ENCODE measurements at places on chromosomes 3 and 15.

DNA sequence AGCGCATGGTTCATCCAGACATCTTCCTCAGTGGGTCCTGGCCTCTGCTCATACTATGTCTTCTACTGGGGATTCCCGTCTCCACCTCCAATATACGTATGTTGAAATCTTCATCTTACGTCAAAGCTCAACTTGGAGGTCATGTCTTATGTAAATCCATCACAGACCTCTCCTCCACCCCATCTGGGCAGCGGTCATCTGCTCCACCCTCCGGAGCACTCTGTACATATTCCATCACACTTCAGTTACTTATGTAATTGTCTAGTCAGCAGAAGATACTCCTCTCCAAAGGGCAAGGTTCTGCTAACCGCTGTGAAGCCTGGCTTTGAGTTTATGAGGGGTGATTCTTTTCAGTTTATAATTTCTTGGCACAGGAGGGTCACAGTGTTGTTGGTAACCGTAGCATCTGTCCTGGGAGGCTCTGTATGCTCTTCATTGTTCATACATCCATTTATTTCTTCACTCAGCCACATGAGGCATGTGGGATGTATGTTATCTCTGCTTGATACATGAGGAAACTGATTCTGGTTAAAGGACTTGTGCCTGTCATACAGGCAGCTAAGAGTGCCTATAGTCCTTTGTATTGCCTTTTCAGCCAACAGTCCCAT, 22.1 kb downstream of the MAP2K1 start:
- DNase-seq: no peak

- no peak for DNase-seq
Measured at GRCh38 chr15:85563328-85563727, 182.9 kb downstream of the AKAP13 start.

GRCh38 chr15:89021224-89021623, 67.0 kb upstream of the ABHD2 start:
- DNase-seq: no peak

GRCh38 chr15:83208367-83208661, 691 bp upstream of the HDGFL3 start:
- no peak for DNase-seq

- DNase-seq: no peak
Measured at GRCh38 chr15:40471808-40472150, 995 bp downstream of the CHST14 start.

GRCh38 chr3:107061466-107061865, 315.8 kb upstream of the CCDC54 start:
- no peak for DNase-seq

DNA sequence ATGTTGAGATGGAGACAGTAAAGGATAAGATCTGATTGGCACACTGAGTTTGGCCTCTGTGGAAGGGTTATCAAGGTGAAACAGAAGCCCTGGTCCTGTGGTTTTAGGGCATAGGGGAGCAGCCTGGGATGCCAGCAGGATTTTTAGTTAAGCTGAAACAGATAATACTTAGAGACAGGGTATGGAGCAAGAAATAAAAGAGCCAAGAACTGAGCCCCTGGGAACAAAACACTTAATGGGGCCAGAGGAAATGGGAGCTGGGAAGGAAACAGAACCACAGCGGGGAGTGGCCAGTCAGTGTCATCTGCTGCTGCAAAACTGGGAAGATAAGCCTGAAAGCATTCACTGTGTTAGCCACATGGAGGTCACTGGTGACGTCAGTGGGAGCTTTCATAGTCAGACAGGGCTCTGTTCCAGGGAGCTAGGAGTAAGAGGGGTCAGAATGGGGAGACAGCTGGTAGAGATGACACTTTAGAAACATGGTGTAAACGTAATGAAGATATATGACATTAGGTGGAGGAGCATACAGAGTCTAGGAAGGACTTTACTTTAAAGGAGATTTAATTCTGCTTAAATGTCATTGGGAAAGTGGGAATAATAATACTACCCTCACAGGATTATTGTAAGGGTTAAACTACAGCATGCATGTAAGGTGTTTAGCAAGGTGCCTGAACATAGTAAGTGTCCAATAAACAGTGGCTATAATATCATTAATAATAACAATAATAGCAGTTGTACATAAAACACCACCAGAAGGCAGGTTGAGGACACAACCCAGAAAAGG, 172.7 kb upstream of the CTNNB1 start:
- no peak for DNase-seq

GRCh38 chr3:111721747-111722146, 126.6 kb upstream of the ZBED2 start:
- no peak for DNase-seq

DNA sequence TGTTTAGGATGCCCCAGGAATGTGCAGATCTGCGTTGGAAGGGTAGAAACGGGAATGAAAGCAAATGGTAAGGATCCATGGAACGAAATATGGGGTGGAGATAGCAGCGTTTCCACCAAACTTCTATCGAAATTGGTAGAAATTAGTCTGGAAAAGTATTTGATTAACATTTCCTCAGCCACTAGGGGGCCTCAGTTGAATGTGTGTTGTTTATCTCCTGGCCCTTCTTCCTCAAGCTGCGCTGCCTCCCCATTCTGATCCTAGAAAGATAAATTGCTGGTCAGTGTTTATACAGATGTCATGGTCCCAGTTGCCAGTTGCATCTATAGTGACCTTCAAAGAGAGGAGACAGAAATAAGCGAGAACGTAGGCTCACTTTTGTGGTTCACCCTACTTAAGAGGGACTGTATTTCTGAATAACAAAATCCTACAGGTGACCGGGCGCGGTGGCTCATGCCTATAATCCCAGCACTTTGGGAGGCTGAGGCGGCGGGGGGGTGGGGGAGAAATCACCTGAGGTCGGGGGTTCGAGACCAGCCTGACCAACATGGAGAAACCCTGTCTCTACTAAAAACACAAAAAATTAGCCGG, 457.1 kb downstream of the SQOR start:
- DNase-seq: no peak

DNA sequence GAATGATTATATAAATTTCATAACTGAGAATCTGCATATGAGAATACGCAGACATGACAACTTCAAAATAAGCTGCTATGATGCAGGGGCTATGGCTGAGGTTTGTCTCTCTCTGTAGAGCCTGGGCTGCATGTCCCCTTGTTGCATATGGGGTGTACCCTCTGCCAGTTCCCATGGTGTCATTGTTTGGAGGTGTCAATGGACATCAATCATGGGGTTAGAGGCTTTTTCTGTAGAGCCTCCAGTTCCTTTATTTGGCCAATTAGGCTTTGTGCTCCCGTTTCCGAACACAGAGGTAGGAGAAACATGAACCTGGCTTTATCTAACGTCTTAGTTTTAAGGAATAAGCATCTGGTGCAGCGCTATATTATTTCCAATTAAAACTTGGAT, 77.3 kb upstream of the RARB start:
- no peak for DNase-seq

GRCh38 chr15:92687195-92687602, 31.6 kb upstream of the FAM174B start:
- DNase-seq: no peak

- no peak for DNase-seq
Measured at GRCh38 chr3:55085231-55085630, 157.4 kb upstream of the LRTM1 start.

- DNase-seq: no peak
Measured at GRCh38 chr3:9180764-9181117, 68.7 kb downstream of the SRGAP3 start.

DNA sequence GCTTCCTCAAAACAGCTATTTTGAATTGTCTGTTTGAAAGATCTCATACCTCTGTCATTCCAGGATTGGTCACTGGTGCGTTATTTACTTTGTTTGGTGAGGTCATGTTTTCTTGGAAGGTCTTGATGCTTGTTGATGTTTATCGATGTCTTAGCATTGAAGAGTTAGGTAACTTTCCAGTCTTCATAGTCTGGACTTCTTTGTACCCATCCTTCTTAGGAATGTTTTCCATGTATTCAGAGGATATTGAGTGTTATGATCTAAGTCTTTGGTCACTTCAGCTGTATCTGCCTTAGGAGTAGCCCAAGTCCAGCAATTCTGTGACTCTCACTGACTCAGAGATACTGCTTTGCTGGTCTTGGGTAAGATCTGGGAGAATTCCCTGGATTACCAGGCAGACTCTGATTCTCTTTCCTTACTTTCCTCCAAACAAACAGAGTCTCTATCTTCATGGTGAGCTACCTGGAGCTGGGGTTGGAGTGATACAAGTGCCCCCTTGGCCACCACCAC, 398.6 kb downstream of the ZIC4 start:
- no peak for DNase-seq

DNA sequence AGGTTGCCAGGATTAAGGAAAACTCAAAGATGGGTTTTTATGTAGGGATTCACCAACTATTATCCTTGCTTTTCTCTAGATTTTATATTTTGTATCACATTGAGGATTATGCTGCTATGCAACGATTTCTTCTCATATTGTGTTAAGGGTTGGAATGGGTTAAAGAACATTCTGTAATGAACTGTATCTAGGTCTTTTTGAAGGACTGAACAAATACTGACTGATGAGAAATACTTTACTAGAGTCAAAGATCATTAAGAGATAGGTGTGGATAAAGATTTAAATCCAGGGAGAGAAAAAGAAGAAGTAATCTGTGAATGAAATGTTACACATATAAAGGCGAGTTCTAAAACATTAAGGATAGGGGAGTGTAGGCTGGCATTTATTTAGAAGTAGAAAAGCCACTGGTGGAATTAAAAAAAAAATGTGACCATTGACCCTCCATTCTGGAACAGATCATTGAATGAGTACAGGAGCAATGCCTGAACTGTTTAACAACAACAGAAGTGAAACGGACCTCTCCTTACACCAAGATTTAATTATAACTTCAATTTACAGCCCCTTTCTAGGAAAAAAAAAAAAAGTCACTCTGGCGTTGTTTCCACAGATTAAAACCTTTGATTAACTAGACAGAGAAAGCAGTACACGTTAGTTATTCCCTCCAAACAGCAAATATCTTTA, 39.2 kb downstream of the PROS1 start:
- DNase-seq: no peak

DNA sequence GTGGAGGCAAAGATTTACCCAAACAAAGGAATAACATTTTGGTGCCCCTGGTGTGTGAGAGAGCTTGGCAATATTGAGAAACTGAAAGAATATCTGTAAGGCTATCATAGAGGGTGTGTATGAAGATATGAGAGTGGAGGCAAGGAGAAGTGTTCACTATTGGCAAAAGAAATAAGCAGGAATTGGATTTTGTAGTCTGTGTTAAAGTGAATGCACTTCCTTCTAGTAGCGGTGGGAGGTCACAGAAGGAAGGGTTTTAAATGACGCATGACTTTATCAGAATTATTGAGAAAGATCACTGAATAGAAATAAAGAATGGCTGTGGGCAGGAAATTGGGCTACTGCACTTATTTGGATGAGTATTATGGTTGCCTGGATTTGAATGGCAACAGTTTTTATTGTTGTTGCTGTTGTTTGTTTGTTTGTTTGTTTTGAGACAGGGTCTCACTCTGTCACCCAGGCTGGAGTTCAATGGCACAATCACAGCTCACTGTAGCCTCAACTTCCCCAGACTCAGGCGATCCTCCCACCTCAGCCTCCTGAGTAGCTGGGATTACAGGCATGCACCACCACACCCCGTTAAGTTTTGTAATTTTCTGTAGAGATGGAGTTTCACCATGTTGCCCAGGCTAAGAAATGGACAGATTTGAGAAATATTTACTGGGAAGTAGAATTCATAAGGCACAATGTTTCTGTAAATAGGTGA, 16.3 kb downstream of the MME start:
- DNase-seq: no peak

DNA sequence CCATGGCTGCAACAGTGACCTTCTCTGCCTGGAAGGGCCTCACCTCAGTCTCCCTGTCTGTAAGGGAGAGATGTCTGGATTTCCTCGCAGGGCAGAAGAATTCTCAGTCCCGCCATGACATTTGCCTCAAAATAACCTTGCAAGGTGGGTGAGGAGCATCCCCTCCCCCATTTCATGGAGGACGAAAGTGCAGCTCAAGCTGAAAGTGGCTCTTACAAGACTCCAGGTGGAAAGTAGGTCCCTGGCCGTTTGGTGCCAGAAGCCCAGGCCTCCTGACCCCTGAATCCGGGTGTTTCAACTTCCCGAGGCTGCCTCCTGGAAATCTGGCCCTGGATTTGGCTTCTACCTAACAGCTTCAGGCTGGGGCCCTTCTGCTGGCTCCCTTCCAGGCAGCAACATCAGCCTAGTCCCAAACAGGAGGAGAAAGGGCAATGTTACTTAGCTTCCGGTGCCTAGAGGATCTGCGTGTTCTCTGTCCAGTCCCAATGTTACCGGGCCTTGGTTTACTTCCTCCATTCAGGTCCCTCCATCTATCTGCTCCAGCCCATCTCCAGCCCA, 769 bp upstream of the CSPG4 start:
- DNase-seq: no peak

DNA sequence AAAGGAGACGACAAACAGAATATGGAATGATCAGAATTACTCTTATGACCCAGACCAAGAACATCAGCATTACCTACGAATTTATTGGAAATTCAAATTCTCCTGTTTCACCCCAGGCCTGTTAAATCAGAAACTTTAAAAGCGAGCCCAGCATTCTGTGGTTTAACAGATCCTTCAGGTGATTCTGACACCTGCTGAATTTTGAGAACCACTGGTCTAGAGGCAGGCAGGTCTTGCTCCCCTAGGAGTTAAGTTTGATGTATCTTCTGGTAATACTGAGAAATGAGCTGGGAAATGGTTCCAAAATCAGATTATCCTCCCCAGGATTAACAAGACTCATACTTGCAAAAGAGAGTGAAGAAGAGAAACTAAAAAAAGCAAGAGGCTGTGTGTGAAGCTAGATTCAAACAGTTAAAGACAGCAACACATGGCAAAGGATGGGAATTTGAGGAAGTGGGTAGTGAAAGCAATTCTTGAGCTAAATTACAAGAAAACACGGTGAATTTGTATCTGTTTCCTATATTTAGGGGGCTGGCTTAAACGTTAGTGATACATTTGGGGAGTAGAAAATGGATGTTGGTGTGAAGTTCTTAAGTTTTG, 66.0 kb downstream of the FLNB start:
- no peak for DNase-seq

DNA sequence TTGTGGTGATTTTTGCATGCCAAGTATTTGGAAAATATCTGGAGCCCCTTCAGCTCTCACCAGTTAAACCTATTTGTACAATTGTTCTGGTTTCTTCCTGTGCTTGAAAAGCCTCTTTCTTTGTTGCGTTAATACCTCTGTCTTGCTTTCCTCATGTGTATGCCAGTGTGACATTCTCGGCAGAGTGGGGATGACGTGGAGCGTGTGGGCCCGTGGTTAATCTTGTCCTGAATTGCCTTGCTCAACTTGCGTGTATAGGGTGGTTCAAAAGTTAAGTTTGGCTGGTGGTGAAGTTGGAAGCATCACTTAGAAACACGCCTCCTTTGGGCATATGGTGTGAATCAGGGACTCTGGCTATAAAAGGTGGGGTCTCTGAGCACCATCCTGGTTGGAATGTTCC, 67.1 kb downstream of the IGF1R start:
- DNase-seq: no peak

GRCh38 chr3:171248426-171249111, 211.6 kb downstream of the TNIK start:
- DNase-seq: no peak

All from stimulated activated CD4-positive, alpha-beta T cell treated with anti-CD3 and anti-CD28 coated beads, TNF-alpha, amount 100 ng/mL, for 24 hours (primary cell).